ENCODE measurements at places on chromosomes 11 and 22.

DNA sequence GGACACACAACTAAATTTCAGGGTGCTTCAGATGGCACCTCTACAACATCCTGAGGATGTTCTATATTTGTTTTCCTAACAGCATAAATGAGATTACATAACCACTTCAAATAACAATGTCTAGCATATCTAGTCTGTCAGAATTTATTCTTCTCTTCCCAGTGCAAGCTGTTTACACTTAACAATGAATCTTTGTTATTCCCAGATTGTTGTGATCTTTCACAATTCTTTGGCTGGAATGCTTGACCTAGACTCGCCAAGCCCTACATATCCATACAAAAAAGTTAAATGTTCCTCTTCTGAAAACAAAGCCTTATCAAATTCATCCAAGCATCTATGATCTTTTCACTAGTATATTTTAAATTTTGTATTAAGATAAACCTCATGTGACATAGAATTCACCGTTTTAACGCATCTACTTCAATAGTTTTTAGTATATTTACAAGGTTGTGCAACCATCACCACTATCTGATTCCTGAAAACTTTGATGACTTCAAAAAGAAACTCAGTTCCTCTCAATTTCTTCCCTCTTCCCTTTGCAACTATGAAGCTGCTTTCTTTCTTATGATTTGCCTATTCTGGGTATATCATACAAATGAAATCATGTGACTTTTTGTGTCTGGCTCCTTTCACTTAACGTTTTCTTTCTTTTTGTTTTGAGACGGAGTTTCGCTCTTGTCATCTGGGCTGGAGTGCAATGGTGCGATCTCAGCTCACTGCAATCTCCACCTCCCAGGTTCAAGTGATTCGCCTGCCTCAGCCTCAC is 61.7 kb upstream of the CHRNA10 start:
- no peak for DNase-seq

- DNase-seq = no peak
Measured at GRCh38 chr11:128936606-128937251, 5.9 kb downstream of the TP53AIP1 start.

GRCh38 chr11:74397501-74398243 is 561 bp downstream of the PGM2L1 start:
- no peak for DNase-seq

DNA sequence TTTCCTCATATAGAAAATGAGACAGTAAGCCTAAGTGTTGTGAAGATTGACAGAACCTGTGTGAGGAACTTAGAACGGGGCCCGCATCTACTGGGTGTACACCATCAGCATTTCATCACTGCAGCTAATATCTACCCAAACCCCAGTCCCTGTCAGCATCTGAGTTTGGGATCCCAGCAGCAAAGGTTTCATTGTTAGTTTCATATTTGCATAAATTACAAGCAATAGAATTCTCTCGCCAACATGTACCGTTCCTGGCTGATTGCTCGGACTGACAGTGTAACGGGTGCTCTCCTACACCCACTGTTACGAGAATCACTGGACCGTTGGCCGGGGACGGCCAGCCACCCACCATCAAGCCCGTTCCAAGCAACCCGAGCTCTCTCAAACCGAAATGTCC is 10.4 kb upstream of the TMPRSS6 start:
- DNase-seq = no peak

- DNase-seq = no peak
Measured at GRCh38 chr11:71070490-71071453, 181.6 kb downstream of the SHANK2 start.

DNA sequence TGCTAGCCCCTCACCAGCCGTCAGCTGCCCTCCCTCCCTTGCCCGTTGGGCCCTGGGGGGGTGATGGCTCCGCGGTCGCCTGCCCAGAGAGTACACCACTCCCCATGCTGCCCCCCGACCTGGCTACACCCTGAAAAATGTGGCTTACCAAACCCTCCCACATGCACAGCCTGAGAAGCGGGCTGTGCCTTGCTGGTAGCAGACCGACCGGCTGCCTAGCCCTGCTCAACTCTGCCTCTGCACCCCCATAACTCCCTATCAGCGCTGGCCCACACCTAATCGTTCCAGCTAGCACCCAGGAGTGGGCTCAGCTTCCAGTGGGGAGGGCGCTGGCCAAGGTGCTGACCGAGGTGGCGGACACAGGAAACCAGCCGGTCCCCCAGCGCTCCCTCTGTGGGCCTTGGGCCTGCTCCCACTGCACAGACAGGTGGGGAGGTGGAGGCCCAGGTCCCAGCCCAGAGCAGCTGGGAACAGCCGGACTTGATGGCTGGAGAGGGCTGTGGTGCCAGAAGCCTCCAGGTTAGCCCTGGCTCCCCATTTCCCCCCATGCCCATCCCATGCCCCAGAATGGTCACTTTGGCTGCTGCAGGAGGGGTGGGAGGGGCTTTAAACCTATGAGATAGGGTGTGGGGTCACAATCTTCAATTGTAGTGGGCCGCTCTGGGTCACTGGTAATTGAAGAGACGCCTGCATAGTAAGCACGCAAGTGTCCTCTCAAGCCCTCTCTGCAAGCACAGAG is 32.1 kb upstream of the PRODH start:
- no peak for DNase-seq

DNA sequence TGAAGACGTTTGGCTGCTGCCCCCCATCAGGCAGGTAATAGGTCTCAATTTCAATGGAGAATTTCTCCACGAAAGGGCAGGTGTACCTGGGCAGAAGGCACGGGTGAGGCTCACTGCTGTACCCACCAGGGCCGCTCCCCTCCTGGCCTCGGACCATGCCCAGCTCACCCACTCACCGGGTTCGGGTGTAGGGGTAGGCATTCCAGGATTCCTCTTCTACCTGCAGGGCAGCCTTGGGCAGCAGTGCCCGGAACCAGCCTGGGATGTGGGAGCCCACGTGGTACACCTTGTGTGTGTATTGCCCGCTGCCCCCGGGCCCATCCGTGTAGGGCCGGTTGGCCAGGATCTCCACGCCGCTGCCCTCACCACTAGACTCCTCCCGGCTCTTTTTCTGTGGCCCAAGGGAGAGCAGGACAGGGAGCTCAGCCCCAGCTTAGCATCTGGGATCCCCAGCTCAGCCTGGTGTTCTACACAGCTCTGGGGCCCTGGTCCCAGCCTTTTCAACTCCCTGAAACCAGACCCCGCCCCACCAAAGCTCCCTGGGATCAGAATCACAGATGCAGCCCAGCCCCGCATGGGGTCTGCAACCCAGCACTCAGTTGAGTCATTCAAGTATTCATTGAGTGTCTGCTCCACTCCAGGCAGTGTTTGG is 2.7 kb downstream of the PITPNM1 start:
- no peak for DNase-seq

DNA sequence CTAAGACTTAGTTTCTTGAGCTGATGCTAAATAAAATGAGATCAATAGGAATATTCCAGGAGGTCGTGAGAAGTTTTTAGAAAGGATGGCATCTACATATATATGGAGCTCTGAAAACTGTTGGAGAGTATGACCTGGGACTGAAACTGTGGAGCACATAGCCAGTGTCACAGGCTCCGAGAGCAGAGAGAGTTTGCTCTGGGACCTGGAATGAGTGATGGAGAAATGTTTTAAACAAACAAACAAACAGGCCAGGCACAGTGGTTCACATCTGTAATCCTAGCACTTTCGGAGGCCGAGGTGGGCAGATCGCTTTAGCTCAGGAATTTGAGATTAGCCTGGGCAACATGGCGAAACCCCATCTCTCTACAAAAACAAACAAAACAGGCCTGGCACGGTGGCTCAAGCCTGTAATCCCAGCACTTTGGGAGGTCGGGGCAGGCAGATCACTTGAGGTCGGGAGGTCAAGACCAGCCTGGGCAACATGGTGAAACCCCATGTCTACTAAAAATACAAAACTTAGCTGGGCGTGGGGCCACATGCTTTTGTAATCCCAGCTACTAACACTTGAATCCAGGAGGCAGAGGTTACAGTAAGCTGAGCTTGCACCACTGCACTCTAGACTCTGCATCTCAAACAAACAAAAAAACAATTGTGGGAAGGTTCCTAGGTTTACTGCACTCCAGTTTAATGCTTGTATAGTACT is 67.1 kb downstream of the SLC35F2 start:
- no peak for DNase-seq

DNA sequence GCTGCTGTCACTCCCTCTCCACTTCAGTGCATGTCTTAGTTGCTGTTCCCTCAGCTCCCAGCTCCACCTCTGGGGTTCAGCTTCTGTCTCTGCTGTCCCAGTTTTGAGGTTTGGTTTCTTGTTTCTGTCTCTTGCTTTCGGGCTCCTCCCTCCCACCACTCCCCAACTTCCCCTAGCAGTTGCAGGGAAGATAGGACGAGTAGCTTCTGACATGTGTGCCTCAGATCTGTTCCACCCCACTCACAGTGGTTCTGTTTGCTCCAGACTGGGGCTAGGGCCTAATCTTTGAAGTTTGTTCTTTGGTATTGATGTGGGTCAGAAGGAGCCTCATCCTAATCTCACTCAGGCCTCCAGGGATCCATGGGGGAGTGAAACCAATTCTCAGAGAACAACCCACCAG is 2.6 kb upstream of the RRM1 start:
- no peak for DNase-seq

DNA sequence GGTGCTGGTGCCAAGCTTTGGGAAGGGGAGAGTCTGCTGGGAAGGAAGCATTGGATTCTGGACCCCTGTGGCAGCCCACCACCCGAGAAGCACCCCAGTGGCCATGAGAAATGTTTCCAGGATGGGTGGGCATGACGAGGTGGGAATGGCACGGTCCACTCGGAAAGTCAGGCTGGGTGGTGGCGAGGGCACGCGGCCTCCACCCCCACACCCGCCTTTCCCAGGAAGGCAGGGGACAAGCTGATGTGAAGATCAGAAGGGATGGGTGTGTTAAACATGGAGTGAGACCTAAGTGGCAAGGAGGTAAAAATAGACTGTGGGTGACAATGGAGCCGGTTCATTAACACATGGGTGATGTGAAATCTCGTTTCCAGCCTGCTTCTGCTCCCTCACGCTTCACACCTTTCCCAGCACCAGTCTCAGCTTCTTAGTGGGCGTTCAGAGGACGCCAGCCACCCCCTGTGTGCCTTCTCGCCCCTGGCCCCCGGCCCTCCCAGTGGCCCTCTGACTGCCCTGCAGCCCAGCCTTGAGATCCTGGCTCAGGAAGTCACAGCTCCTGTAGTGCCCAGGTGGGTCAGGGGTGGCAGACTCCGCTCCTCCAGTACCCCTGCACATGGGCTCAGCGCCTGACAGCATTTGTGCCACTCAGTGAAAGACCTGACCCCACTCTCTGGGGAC is 27.6 kb downstream of the LRRC10B start:
- no peak for DNase-seq

- no peak for DNase-seq
Measured at GRCh38 chr22:39471381-39472141, 14.7 kb downstream of the MGAT3 start.

DNA sequence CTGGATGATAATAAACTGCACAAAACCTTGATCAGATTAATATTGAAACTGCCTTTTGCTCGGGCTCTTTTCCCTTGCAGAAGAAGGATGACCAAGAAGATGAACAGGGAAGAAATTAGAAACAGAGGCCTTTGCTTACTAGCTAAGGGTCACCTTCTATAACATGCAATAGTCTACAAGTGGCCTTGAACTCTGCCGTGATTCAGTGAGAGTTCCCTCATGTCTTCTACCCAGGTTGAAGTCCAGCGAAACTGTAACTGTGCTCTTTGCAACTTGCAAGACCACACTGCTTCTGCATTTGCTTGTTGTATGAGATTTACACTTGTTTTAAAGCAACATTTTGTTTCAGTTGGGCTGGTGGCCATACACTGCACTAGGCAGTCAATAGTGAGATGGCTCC is 108.4 kb downstream of the IGLL1 start:
- no peak for DNase-seq

DNA sequence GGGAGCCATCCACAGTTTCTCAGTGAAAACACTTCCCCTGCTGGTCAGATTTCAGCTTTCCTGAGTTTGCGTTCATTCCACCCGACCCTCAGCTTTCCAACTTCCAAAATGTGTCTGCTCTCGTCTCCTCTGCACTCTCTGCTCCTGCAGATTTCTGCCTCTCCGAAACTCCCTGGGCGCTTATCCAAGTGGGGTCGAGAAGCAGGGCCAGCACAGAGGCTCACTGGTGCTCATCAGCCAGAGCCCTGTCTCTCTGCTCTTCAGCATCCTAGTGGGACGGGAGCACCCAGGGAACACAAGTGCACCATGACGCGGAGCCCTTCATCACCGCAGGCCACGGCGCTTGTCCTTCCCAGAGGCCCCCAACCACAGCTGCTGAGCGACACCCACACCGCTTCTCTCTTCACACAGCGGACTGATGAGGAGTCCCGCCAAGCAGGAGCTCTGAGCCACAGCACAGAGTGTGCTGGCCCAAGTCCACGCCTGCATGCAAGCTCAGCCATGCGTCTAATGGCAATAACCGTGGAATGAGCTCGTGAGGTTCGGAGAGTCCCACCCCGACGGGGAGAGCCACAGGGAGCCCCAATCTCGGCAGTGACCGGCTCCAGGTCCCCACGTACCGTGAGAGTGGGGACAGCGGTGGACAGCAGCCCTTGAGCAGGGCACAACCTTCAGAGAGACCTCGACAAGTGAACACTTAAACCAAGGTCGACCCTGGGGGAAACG is 27.9 kb upstream of the MOB2 start:
- DNase-seq = no peak
